ENCODE measurements at places on chromosomes 3 and 15.

DNA sequence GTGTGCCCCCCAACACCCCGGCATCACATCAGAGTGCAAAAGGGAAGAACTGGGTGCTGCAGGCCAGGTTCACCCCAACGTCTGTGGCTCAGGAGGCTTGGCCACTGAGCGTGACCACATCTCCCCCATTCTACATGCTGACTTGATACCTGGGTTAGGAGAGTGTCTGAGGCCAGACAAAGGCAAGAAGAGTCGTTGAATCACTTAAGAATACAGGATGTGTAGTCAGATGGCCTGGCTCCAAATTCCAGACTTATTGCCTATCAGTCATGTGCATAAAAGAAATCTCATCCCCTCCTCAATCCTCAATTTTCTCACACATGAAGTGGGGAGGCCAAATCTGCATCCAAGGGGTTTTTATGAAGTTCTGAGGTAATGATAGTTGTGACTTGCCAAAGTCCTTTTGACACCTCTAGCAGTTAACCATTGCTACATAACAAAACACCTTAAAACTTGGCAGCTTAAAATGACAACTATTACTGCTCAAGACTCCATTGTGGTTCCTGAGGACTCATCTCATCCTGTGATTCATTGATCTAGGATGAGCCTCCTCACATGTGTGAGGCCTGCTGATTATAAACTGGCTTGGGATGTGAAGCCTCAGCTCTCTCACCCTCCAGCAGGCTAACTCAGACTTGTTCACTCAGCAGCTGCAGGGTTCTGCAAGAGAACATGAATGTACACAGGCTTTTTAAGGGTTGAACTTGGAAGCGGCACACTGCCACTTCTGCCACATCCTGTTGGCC is 138.8 kb upstream of the TLE3 start:
- peak; percentile 16 for DNase-seq

DNA sequence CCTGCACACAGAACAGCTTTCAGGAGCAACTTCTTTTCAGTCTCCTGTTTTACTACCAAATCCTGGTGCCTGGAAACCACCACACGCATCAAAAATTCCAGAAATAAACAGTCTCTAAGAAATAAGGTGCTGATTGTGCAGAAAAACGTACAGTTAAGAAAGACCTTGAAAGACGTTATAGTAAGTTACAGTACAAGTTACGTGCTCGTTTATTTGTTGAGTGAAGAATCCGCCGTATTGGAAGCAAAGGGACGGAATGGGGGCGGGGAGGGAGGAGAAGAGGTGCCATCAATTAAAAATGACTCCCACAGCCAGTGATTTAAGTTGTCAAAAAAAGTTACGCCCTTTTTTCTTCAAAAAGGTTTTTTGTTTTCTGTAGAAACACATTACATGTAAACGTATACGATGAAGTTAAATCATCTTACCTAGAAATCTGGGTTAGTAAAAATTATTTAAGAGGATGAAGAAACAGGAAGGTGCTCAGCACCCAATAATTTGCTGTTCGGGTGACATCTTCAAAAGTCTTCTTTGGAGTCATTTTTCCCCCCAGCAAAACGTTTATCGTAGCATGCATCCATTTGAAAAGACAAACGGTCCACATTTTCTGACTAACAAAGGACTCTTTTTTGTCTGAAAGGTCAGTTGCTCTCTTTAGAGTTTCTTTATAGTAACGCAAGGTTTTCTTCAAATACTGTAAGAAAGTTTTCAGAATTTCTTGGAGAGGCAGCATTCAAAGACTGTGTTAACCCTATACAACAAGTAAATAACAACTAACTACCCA is 782 bp upstream of the UACA start:
- DNase-seq, result no peak

DNA sequence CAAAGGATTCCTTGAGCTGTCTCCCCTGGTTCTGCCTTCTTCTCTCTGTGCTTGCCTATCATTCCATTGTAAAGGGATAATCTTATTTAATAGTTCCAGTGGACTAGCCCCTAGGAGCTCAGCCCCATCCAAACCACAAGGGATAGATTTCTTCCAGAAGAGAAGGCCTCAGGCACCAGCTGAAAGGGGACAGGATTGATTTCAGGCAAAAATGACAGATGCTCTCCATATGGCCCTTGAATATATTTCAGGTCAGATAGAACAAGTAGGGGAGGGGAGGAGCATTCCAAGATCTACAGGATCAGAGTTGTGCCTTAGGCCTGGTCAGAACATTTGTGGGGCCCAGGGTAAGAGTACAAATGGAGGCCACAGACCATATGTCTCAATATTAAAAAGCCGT is 85.3 kb downstream of the RPLP1 start:
- DNase-seq, result peak; percentile 20

DNA sequence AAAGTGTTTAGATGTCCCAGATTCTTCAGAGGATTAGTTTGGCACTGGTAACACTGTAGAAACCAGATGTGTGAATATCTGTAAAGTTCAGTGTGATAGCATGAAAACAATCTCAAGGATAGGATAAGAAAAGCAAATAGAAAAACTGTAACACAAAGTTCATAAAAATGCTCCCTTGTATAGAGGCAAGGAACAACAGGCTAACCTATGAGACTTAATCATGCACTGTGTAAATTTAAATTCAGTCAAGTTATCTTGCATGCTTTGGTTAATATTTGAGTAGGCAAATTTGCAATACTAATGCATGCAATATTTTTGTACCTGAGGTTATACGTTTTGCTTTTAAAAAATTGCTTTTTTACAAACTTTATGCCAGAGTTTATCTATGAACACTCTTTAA is 144.4 kb downstream of the USP13 start:
- DNase-seq, result no peak

DNA sequence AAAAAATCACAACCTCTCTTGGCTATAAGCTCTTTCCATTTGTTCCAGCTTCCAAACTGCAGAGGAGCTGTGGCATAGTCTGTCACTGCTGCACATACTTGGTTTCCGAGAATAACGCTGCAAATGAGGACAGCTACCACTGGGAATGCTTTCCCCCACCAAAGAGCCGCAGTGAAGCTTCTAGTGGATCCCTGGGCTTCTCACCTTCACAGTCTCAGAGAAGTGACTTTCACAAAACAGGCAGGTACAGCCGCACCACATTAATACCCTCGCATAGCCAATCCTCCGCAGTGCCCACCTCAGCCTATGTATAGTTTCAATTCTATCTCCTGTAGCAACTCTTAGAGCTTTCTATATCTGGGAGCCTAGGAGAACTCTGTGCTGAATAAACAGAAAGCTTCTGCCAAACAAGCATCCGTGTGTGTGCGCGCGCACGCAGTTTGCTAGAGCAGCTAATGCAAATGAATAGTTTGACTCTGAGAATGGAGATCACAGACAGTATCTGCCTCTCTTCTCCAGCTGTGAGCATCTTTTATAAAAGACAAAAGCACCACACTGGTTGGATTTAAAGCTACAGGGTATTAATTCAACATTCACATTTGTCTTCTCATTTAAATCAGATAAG is 81.9 kb upstream of the PLXND1 start:
- DNase-seq, result peak; percentile 60

DNA sequence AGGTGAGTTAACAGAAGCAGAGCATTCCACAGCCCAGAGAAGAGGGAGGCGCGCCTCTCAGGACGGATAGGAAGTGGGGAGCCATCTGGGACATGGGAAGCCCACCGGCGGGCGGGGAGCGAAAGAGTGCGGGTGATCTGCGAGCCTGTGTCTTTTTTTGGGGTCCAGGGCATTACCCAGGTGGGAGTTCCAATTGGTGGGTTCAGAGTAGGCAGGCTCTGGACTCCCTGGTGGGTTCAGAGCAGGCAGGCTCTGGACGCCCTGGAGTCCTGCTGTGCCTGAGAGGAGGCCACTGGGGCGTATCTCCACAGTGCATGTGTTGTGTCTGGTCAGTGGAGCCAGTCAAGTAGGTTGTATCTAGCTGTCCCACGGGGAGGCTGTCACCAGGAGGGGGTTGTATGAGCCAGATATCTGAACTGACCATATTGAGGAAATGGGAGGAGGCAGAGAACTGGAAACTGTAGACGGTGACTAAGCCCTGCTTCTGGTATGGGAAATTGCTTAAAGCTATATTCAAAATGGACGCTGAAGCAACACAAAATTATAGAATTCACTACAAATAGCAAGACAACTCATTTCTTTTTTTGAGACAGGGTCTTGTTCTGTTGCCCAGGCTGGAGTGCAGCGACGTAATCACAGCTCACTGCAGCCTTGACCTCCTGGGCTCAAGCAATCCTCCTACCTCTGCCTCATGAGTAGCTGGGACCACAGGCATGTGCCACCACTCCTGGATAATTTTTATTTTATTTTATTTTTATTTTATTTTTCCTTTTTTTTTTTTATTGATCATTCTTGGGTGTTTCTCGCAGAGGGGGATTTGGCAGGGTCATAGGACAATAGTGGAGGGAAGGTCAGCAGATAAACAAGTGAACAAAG is 34.5 kb upstream of the CHST2 start:
- no peak for DNase-seq

DNA sequence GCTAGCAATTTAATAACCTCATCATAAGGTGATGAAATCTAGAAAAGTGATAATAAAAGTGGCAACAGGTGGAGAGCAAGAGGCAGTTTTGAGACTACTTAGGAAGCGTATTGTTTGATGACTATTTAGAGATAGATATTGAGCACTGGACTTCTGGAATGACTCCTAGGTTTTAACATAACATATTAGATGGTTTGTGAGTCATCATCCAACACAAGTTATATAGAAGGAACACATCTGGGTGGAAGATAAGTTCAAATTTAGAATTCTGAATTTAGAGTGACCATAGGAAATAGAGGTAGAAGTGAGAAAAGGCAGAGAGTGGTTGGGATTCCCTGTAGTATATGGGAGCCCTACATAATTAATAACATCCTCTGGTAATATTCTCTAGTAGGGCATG is 282.8 kb upstream of the ALCAM start:
- DNase-seq, result no peak

GRCh38 chr3:159892171-159892795 is 96.4 kb upstream of the IL12A start:
- no peak for DNase-seq

DNA sequence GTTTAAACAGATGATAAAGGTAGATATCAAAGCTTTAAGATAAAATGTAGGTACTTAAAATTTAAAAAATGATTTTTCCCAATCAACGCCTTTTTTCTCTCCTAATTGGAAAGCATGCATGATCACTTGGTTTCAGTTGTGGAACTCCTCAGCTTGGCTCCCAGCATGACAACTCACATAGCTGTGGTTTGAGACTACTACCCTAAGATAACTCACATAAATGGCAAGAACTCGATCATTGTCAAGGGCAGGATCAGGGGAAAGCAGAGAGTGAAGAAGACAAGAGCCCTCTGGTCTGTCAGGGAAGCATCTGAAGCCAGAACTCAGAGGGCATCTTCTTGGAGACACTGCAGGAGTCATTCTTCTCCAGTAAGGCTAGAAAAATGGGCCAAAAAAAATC is 516.7 kb downstream of the NTRK3 start:
- DNase-seq, result no peak

DNA sequence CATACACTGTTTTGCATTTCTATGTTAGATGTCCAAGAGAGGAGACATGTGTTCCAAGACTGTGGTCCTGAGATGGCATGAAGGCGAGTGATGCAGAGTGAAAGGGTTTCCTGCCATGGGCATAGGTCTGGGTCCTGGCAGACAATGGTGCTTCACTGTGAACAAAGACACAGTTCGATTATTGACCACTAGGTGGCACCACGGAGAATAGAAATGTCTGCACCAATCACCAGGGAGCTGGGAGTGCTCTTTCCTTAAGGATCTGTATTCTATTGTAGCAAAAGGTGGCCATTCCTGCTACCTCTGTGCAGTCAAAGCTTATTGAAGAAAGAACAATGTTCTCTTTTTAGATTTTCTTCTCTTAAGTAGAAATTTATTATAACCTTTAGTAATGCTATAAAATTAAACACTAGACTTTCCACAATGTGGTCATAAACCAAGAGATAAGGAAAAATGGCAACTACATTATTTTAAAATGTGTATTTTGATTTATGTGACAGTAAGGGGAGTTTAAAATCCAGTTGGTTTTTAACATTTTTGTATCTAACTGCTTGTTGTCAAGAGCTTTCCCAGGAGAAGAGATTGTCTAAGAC is 88.7 kb downstream of the GABRG3 start:
- peak; percentile 7 for DNase-seq

DNA sequence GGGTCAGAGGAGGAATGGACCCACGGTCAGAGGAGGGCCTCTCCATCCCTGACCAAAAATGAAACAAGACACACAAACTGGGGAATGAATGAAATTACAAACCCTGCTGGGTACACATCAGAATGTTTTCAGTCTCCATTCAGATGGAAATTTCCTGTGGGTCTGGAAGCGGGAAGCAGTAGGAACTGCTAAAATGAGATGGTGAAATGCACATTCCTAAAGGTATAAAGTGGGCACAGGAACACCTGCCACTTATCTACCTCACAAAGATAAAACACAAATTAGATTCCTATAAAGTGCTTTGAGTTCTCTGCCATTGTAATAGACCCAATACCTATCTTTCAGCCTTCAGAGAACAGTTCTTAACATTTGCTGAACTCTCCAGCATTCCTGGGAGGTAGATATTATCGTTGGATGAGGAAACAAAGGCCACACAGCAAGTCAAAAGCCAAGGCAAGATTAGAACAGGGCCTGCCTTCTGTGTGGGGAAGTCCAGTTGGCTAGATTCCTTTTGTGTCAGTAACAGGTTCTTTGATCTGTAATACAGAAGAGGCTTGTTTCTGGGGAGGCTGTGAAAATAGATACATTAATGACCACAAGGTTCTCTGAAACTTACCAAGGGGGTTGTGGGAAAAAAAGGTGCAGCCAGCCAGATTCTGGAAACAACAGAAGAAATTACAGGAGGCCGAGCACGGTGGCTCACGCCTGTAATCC is 98.4 kb downstream of the IGF2BP2 start:
- DNase-seq, result no peak

DNA sequence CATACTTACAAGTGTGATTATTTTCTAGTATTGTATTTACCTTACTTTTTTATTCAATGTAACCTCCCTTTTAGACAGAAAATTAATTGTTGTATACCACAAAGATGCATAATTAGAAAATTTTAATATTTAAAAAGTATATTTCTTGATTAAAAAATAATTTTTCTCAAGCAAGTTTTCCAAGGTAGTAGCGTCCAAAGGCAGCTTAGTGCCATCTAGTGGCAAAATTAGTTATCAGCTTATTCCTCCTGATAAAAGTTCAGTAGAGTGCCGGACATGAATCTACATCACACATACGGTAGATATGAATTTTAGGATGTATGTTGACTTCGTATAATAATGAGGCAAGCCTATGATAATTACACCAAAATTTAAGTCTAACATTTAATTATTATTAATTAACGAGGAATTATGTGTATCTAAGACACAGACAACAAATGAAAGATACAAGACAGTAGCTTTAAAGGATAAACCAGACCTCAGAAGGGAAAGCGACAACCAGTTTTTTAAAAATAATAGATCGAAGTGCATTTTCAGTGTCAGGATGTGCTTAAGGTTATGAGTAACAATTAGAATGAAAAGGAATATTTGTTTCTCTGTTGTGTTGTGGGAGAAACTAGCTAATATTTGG is 405.9 kb downstream of the ROBO1 start:
- DNase-seq, result peak; percentile 26

- no peak for DNase-seq
Observed at GRCh38 chr3:54240309-54240708, 118.0 kb downstream of the CACNA2D3 start.

GRCh38 chr15:70035719-70036077 is 62.0 kb downstream of the TLE3 start:
- DNase-seq, result no peak

GRCh38 chr15:63156755-63157117 is 541 bp downstream of the RPS27L start:
- peak; percentile 57 for DNase-seq

GRCh38 chr15:96851613-96852012 is 521.1 kb downstream of the NR2F2 start:
- no peak for DNase-seq

- no peak for DNase-seq
Observed at GRCh38 chr3:4979428-4980228, at the start of gene BHLHE40. BHLHE40 (plus strand) TSS chr3:4979437; CDS start chr3:4979719, 282 bp downstream.

All from skin of body (tissue), 3 donors.